Omental fat pad (tissue), 4 donors: ENCODE measurements at places on chromosomes 12 and 14. TPM values are rescaled to one million over a fixed set of nuclear protein-coding genes. Genes with fewer than 3 reads are reported as not detected.

KLHDC1 gene
- 8.1 TPM for total RNA-seq

SOX5 gene
- 22.1 TPM for total RNA-seq

CCDC88C gene
- 4.5 TPM for total RNA-seq

TAMALIN gene
- total RNA-seq, result 26.7 TPM

OR8S1 gene
- total RNA-seq, result not detected

PTCSC3 gene
- not detected for total RNA-seq

TTC7B gene
- total RNA-seq, result 31.9 TPM

NGB gene
- total RNA-seq, result not detected

EML5 gene
- 0.38 TPM for total RNA-seq

POTEM gene
- not detected for total RNA-seq

KLRC1 gene
- 2.2 TPM for total RNA-seq

ESPL1 gene
- 2.0 TPM for total RNA-seq

AKAP3 gene
- 3.6 TPM for total RNA-seq

HPD gene
- total RNA-seq, result 1.7 TPM

KRT77 gene
- not detected for total RNA-seq

TMTC3 gene
- 18.3 TPM for total RNA-seq

G2E3 gene
- total RNA-seq, result 9.0 TPM
